ENCODE measurements at places on chromosomes 1 and 21. TPM values are rescaled to one million over a fixed set of nuclear protein-coding genes. Genes with fewer than 3 reads are reported as not detected.

DNA sequence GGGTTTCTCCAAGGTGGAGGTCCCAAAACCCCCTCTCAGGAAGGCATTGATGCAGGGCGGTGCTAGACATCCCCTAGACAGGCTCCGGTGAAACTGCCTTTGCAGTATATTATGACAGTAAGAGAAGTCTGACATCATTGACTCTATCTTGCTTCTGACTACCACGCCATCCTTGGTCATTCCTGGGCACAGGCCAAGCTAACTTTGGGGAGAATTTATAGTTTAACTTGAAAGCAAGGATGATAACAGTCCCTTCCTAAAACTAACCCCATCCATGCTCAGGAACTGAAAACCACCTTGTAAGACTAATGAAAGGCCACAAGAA lies 30.3 kb downstream of the RSPH1 start:
- no peak for DNase-seq

DNA sequence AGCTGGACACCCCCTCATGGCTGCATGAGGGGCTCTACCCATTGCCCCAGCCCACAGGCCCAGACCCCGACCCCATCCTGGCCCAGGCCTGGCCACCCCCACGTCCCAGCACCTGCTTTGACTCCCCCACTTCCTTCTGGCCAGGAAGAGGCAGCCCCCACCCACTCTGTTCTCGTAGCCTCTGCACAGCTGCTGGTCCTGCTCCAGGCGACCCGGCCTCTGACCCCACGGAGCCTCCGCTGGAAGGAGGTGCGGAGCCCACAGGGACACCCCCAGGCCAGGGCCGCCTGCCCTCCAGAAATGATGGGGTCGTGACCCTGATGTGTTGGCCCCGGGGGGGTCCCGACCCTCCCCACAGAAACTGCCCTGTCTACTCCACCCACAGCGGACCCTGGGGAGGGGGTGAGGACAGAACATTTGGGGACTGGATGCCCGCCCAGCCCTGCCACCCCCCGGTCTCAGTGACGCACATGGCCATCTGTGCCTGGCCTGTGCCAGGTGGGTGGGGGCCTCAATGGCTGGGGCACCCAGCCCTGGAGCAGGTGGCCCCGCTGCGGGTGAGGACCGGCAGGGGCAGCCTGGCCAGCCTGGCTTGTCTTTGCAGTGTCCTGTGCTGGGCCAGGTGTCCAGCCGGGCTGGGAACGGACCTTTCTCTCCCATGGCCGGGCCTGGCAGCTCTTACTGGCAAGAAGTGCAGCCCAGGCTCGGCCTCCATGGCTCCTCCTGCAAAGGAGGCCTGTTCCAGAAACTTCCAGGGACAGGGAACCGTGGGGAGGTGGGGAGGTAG lies 78.6 kb downstream of the MORN1 start:
- DNase-seq: no peak

DNA sequence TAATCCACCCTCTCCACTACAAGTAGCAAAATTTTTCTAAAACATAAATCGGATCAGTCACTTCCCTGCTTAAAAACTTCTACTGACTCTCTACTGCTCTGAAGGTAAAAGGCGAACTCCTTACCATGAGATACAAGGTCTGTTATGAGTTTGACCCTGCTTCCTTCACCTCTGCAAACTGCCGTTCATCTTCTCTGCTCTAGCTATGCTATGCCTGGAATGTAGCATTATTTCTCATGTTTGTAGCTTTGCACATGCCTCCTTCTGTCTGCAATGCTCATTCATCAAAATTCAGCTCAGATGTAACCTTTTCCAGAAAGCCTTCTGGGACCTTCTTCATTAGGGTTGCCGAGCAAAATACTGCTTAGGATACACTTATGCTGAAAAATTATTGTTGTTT lies 30.8 kb downstream of the RPL5 start:
- DNase-seq: no peak

Gene TSSK3
- total RNA-seq: 2.3 TPM

Gene TFF3
- not detected for total RNA-seq

DNA sequence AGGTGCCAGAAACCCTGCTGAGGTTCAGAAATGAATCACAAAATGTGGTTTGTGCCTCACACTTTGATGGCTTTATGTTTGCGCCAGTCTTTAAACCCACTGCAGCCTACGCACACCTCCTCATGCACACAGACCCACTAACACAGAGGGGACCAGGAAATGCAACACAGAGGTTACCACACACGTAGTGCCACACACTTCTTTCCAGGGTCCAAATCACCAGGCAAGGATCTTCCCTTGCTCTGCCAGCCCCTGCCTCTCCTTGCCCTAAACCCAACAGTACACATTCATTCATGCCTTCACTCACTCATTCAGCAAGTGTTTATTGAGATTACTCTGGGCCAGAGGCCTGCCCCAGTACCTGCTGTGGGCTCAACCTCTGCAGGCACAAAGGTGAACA lies 17.5 kb downstream of the MAB21L3 start:
- DNase-seq: no peak

DNA sequence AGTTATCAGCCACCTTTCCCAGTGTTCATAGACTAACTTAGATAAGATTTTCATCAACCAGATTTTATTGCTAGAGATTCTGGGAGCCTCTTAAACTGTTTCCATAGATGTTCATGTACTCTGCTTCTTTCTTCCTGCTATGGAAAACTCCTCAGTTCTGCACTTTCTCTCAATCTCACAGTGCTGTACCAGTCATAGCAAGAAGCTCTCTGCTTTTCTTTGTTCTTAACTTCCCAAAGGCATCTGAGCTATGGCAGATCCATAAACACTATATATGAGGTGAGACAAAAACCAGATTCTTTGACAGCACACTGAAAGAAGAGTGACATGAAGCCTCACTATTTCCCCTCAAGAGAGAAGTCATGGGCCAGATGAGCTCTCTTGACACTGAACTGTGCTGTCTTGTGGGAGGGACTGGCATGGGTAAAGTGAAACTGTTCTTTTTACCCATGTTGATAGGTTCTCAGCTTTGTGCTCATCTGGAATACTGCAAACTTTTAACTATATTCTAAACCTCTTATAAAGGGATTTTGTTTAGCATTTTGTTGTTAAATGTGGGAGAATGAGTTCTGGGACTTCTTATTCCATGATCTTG lies 64.2 kb upstream of the LYPLAL1 start:
- no peak for DNase-seq

GRCh38 chr1:232574889-232575762 lies 54.8 kb downstream of the SIPA1L2 start:
- peak; percentile 40 for DNase-seq

Gene SH3BGR
- total RNA-seq: 6.2 TPM

DNA sequence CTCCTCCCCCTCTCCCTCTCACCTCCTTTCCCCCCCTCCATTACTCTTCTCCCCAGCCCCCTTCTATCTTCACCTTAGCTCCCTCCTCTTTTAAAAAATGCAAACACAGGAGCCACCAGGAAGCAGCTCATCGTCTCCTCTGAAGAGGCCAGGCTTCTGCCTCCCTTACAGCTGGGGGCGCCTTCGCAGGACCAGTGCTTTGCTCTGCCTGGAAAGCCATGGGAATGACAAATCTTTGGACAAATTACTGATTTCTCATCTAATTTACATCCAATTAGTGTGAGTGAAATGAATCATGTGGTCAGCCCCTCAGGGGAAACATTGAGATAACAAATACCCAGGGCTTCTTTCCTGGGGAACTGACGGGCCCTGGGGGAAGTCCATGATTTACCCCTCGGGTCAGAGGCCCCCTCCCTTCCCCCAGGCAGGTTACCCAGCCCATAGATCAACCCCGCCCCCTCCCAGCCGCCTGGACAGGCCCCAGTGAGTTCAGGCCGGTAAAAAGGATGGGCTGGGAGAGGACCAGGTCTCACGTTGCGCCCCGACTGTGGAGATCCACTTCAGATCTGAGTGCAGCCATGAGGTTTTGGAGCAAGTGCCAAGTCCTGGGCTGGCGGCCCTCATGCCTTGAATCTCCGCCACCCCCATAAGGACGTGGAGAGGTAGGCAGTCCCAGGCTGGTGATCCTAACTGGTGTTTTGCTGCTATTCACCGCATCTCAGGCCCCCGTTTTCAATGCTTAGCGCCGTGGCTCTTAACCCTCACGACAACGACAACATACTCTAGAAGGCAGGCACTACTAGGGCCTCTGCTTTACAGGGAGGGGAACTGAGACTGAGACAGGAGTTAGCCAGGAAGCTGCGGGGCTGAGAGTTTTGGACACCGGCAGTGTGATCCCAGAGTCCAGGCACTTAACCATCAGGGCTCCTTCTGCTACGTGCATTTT lies 300.8 kb downstream of the RRAGC start:
- DNase-seq: no peak

Gene LCE1E
- not detected for total RNA-seq

Gene CD1E
- not detected for total RNA-seq

DNA sequence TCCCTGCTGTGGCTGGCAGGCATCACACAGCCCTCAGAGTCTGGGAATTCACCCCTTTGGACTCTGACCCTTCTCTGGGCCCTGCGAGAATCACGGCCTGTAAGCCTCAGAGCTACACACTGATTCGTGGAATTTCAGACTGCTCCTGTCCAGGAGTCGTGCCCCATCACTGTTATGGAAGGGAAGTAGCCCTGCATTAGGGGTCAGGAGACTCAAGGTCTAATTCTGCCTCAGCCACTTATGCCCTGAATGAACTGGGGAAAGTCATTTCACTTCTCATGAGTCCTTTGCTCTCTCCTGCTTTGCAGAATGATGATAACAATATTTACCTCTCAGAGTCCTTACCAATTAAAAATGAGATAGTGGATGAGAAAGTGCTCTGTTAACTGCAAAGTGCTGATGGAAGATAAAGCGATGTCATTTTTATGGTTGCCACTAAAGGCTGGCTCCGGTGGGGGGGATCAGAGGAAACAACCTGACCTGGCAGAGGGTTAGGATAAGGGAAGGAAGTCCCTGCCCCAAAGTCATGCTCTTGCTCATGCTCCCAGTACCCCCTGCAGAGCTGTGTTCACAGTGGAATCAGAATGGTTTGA lies 148.6 kb upstream of the CD34 start:
- no peak for DNase-seq

Gene ITSN1
- 35.0 TPM for total RNA-seq

DNA sequence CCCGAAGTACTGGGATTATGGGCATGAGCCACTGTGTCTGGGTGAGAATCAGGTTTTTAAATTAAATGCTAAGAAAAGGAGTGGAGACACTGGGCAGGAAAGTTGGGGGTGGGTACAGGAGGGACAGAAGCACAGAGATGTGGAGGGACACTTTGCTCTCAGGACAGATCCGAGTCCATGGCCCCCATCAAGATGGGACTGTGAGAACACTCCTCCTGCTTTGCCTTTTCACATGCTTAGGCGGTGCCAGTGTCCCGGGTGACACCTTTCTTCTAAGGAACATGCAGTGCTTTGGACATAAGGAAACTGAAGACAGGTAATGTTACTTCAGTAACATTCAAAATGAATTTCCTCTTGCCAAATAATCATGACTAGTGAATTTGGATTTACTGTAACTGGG lies 16.7 kb downstream of the SLC25A33 start:
- DNase-seq: no peak

GRCh38 chr21:32772281-32773047 lies 909 bp upstream of the PAXBP1 start:
- DNase-seq: peak; percentile 42

GRCh38 chr1:42034426-42034825 lies 115.7 kb upstream of the HIVEP3 start:
- no peak for DNase-seq

DNA sequence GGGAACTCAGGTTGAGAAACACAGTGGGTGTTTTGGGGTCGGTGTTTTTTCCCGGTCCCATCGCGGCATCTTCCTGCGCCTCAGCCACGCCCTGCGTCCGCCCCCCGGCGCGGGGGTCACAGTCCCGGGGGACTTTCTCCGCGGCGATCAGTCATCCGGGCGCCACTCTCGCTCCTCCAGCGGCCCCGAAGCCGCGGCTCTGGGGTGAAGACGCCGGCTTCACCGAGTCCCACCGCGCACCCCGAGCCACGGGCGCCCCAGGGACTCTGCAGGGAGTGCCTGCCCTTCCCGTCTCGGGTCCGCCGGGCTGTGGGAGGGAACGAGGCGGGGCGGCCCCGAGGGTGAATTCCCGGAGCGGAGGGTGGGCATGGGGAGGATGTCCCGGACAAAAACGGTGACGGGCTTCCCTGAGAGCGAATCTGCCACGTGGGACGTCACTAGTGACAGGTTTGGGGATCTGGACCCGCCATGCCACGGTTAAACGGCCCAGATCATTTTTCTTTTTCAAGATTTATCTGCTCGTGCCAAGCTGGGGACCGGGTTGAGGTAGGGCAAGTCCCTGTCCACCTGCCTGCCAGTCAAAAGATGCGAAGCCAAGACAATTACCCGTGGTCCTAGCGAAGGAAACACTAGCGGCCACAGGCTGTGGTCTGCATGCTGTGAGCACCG lies 717 bp upstream of the BATF3 start:
- no peak for DNase-seq

Gene APOBEC4
- not detected for total RNA-seq

DNA sequence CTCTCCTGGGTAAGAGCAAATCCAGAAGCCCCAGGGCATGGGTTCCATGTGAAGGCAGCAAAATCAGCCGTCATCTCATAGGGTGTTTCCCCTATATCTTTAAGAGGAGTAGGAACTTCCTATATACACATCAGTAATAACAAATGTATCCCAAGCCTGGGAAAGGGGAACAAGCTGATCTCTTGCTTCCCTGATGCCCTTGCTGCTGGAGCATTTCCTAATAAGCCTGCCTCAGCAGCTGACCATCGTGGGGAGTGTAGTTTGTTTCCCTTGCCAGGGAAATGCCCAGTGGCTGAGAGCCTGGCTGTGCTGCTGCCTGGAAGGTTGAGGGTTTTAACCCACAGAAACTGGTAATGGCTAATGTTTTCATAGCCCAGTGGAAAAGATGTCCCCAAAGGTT lies 177.0 kb downstream of the NPHP4 start:
- no peak for DNase-seq

Gene SNX7
- total RNA-seq: 80.3 TPM

Data from fibroblast of the aortic adventitia (primary cell).